ENCODE measurements at places on chromosomes 6 and 20.

GRCh38 chr20:35718972-35719635 is 19.9 kb downstream of the ROMO1 start:
- DNase-seq = no peak

DNA sequence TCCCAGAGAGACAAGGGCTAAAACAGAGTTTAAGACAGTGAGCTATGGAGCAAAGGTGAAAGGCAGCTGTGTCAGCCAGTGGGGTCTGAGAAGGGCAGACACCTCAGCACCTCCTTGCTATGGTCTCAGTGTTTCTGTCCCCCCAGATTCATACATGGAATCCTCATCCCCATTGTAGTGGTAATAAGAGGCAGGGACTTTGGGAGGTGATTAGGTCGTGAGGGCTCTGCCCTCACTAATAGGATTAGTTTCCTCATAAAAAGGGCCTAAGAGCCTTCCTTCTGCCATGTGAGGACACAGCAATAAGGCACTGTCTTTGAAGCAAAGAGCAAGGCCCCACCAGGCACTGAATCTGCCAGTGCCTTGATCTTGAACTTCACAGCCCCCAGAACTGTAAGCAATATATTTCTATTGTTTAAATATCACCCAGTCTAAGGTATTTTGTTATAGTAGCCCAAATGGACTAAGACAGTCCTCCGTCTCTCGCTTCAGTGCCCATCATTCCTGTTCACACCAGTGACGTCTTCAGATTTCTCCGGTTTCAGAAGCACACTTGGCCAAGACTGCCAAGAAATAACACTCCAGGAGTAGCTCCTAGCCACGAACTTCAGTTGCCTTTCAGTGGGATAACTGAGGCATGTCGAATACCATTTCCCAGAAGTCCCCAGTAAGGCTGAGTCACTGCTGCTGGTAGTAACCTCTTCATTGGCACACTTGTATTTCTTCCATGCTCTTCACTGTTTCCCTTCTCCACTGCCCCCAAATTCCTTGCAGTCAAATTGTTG is 32.8 kb downstream of the SLC13A3 start:
- no peak for DNase-seq

DNA sequence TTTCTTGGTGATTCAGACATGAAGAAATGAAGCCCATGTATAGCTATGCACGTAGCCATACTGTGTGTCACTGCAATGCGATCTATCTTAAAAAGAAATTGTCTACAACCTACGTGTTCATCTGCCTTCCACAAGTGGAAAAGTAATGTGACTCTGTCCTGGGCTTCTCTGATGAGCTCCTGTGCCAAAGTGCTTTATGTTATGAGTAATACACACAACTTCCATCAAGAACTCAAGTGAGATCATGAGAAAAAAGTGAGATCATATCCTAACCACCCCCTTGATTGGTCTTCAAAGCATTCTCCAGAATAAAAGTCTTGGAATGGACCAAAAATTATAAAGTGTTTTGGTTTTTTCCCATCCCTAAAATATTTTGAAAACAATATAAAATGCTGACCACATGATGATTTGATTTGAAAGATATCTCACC is 114.3 kb downstream of the DST start:
- DNase-seq = peak; percentile 64

DNA sequence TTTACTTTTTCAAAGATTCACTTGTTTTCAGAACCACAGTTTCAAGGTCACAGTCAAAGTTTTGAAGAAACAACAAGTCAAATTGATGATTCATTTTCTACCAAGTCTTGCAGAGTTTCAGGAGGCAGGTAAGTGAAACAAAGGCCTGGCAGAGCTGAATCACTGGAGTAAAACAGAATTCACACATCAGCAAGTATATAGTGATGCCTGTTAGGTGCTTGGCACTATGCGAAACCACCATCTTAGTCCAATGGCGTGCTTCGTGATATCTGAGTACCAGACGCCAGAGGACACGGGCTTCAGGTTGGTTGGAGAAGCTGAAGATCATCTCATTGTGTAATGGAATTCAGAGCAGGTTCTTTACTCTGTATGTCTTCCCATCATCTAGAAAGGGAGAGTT is 75.9 kb downstream of the RTN4IP1 start:
- DNase-seq = peak; percentile 69

DNA sequence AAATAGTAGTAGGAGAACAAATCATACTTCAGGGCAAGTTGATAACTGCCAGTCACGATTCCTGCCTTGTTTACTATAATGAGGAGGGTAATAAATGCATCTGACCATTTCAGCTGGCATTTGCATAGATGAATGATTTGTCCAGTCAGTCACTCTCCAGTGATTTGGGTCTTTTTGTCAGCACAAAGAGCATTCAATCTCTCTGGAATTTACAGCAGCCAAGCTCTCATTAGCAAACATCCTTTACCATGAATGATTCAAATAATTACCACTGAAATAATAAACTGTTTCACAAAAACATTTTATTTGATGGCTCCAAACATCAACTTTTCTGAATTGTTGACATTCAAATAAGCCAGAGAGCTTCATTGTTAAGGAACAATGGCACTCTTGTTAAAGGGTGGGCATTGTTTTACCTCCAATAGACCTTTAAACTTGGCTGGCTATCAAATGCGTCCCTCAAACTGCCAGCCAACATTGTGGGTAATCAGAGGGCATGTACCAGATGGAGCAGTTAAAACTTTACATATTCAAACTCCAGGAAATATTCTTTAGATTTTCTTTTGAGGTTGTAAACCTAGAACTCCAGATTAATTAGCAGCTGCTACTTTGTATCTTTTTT is 30.0 kb upstream of the FBXL4 start:
- DNase-seq = no peak

DNA sequence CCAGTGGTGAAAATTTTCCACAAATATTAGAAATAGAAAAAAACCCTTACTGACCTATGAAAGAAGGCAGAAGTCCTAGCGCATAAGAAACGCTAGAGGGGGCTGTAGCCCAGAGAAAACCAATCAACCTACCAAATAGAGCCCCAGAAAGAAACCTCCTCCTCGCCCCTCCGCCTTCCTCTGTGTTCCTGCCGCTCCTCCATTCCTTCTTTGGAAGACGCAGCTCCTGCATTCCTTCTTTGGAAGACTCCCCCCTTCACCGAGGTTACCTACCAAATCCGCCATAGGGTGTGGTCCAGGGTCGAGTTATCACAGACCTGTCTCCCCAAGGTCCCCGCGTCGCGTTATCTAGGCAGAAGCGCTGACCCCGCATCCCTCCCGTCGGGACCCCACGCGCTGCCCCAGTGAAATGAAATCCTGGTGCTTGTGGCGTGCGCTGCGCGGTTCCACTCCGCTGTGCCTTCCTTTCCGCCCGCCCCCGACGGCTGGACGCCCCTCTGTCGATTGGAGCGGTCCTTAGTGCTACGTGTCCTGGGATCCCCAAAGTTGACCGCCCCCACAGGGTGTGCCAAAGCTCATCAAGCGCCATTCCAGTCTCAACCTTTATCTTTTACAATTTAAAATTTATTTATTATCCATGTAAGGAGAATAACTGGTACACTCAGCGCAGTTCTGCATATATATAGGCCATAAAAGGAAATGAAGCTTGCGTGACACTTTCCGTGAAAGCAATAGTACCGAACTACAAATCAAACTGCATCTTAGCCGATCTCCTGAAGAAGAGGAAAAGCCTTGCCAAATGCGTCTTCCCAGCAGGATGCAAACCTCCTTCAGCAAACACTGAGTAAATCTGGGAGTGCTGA is 13.0 kb downstream of the RPP21 start:
- peak; percentile 75 for DNase-seq

GRCh38 chr6:43241446-43241845 is 1.8 kb upstream of the TTBK1 start:
- no peak for DNase-seq

All from epithelial cell of esophagus (primary cell).